ENCODE measurements at places on chromosomes 16 and 17.

GRCh38 chr16:11328172-11329070 lies 16.8 kb upstream of the RMI2 start:
- DNase-seq: no peak

DNA sequence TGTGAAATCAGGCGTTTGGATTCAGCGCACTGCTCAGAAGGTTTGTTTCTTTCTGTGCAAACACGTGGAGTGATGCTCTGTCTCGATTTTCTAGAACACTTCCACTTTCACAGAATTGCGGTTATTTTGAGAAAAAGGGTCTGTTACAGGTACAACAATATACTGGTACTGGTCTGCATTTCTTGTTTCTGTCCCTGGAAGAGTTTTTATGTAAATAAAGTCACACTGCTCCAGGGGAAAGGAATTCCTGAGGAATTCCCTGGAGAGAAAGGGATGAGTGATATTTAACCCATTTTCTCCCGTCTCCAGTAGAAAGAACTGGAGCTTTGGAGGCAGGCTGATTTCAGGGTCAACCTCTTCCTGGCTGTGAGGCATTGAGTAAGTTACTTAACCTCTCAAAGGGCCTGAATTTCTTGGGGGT lies 16.2 kb upstream of the RMI2 start:
- DNase-seq: no peak

DNA sequence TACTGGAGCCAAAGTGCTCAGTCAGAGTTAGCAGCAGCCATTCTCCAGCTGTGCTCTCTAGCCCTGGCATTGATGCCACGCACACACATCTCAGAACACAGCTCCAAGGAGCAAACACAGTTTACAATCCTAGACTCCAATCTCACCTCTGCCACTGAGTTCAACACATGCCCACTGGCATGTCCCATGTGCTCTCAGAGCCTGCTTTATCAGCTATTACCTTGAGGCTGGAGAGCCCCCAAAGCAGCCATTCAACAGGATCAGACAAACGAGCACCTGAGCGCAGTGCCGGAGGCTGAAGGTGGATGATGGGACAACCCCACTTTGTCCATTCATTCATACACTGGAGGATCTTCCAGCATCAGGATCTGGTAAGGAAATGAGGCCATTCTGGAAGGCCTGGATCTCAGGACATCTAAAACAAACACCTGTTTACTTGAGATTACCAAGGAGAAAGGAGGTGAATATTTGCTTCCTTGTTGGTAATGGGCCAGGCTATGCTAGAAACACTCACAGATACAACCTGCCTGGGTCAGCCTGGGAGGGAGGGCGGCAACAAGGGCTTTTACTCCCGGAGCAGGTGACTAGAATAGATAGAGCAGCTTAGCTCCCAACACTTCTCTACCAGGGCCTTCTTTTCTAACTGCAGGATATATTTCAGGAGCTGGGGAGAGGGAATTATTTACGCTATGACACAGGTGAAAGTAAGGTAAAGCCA lies 25.4 kb downstream of the RANBP10 start:
- no peak for DNase-seq

GRCh38 chr17:67326440-67326839 lies 39.9 kb downstream of the PSMD12 start:
- no peak for DNase-seq

DNA sequence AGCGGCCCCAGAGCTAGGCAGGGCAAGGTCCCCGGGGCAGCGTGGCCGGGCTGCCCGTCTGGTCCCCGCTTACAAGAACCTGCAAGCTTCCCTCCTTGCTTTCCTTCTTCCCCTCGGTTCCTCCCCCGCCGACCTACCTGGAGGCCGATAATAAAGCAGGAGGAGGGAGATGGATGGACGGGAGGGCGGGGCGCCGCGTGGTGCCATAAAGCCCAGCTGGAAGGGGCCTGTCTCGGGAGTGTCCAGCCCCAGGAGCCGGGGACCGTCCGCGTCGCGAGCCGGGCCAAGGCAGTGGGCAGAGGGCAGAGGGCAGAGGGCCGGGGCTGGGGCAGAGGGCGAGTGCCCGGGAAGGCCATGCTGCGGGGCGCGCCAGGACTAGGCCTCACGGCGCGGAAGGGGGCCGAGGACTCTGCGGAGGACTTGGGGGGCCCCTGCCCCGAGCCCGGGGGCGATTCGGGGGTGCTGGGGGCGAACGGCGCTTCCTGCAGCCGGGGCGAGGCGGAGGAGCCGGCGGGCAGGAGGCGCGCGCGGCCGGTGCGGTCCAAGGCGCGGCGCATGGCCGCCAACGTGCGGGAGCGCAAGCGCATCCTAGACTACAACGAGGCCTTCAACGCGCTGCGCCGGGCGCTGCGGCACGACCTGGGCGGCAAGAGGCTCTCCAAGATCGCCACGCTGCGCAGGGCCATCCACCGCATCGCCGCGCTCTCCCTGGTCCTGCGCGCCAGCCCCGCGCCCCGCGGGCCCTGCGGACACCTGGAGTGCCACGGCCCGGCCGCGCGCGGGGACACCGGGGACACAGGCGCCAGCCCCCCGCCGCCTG lies at the start of gene BHLHA9:
Gene BHLHA9, plus strand, starts transcription at position 235 of the 820 bp plus-strand sequence. Its CDS starts 120 bp downstream, at position 355.
- DNase-seq: no peak

GRCh38 chr17:39225959-39226683 lies 376 bp upstream of the STAC2 start:
- peak; percentile 92 for DNase-seq

DNA sequence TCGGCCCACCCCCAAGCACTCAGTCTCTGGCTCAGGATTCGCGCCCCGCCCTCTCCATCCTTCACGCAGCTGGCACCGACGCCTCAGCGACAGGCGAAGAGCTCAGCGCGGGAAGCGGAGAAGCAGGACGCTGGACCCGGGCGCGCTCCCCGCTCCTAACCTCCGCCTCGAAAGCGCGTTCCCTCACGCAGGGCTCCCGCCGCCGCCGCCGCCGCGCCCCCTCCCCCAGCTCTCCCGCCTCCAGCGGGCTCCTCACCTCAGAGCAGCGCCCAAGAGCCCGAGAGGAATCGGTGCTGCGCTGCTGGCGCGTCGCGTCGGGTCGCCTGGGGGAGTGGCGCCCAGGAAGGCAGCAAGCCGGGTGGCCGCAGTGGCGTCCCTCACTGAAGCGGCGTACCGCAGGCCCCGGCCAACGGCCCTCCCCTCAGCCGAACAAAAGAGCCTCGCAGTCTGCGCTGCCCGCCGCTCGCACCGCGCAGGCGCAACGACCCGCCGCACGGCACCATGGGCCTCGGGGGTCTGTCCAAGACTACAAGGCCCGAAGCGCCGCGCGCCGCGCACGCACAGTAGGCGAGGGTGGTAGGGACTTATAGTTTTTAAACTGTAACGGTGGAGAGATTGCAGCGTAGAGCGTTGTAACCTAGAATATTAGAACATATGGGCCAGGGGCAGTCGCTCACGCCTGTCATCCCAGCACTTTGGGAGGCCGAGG lies at the start of gene CBX1:
Gene CBX1, minus strand, starts transcription at position 467 of the 709 bp plus-strand sequence. CDS start 24,474 bp downstream, outside the sequence.
- DNase-seq: peak; percentile 98

- DNase-seq: no peak
Observed at GRCh38 chr17:67557052-67557845, 160.5 kb upstream of the NOL11 start.

GRCh38 chr16:68070249-68070730 lies 14.9 kb upstream of the NFATC3 start:
- DNase-seq: no peak

DNA sequence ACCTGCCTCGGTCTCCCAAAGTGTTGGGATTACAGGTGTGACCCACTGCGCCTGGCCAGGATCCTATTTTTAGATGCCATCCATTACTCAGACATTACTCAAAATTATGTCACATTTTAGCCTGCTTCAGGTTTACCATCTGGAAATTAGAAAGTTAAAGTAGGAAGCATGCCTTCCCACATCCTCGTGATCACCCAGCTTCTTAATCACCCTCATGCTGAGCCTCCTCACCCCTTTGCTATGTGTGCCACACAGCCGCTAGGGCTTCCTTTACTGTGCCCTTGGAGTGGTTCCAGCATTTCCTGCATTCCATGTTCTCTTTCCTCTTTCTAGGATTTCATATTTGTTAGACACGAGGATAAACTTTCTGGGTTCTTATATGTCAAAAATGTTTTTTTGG lies 9.3 kb downstream of the ADORA2B start:
- DNase-seq: no peak

DNA sequence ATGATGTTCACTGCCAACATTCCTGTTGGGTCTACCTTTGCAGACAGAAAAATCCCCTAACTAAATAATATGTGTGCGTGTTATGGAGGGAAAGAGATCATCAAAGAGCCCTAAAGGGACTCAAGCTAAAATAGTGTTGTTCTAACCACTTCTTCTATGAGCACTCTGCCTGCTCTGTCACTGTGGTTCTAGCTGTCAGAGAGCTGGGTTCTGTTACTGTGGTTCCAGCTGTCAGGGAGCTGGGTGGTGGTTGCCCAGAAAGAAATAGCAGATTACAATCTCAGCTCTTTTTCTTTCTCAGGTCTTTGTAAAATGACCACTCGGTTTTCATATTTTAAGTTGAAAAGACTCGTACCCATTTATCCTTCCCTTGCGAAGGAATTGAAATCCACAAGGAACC lies 176.3 kb downstream of the HS3ST3A1 start:
- DNase-seq: peak; percentile 40

GRCh38 chr17:73118951-73119391 lies 26.5 kb upstream of the SLC39A11 start:
- DNase-seq: peak; percentile 94

DNA sequence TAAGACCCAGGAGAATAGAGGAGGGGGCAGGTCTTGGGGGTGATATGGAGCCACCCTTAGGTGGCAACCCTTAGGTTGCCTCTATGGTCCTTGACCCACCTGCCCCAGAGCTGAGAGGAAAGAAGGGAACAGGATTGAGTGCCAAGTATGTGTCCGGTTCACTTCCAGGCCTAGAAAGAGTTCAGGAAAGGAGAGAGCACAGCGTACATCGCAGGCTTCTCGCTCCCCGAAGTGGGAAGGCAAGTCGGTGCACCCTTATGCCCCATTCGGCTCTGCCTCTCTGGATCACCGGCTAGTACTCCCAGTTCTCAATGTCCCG lies 631 bp downstream of the SP6 start:
- DNase-seq: no peak

DNA sequence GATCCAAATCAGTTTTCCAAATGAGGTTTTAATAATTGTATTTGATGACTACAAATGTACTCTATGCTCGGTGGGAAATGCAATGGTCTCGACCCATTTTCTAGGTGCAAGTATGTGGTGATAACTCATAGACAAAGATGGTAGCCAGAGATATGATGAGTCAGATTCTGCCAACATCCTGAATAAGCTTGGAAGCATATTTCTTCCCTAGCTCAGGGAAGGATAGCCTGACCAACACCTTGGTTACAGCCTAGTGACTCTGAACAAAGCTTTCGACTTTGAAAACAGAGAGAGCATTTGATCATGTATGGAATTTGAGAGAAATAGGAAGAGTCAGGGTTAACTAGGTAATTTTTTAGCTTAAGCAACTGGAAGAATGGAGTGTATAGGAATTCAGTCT lies 128.3 kb upstream of the MYOCD start:
- DNase-seq: no peak

- DNase-seq: no peak
Observed at GRCh38 chr17:63446753-63447470, 806 bp upstream of the CYB561 start.

GRCh38 chr16:86874141-86874540 lies 295.8 kb downstream of the FOXL1 start:
- DNase-seq: no peak

DNA sequence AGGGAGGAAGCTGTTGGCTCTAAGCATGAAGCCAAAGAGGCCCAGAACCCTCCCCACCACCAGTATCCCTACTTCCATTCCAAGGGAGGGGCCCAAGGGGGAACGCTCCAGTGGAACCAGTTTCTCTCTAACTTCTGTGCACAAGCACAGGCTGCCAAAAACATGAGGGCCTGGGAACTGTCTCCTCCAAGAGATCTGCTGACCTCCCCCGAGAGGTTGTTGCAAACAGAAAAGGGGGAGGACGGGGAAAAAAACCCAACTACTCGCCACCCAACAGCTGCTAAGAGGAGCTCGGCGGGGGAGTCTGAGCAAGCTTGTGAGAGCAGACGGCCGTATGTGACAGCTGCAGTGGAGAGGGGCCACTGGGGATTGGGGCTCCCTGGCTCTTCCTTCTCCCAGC lies 15.7 kb upstream of the SLC35B1 start:
- DNase-seq: no peak

DNA sequence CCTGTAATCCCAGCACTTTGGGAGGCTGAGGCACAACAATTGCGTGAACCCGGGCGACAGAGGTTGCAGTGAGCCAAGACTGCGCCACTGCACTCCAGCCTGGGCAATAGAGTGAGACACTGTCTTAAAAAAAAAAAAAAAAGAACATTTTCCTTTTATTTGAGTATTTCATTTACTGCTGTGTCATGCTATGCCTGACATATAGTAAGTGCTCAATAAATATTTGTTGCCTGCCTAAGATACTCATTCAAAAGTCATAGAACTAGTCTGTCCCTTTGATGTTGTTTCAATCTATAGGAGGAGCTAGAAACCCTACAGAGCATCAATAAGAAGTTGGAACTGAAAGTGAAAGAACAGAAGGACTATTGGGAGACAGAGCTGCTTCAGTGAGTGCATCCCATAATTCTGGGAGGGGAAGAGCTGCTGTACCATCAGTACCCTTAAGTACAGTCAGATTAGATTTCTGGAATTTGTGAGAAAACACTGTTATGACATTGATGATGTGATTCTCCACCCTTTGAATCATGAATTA lies 20.0 kb downstream of the CALCOCO2 start:
- DNase-seq: no peak

- no peak for DNase-seq
Observed at GRCh38 chr16:9049241-9049640, 42.2 kb upstream of the HAPSTR1 start.

DNA sequence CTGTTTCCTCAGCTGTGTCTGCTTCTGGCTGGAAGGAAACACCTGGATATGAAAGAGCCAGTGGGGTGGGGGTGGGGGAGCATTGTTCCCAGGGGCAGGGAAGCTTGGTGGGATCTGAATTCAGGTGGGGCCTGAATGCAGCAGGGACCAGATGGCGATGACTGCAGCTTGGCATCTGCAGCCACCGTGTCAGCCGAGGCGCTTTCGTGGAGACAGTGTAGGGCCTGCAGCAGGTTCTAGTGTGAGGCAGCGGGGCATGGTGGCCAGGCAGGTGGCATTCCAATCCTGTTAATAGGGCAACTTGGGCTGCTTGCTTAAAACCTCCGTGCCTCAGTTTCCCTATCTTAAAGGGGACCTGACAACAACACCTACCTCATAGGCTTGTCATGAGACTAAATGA lies 1.7 kb downstream of the PIK3R6 start:
- DNase-seq: no peak

All from SK-N-DZ (cell line).